ENCODE measurements at places on chromosomes 7 and 10.
A peak's percentile ranks its signal among the peaks of the same experiment; 100 is the strongest.

DNA sequence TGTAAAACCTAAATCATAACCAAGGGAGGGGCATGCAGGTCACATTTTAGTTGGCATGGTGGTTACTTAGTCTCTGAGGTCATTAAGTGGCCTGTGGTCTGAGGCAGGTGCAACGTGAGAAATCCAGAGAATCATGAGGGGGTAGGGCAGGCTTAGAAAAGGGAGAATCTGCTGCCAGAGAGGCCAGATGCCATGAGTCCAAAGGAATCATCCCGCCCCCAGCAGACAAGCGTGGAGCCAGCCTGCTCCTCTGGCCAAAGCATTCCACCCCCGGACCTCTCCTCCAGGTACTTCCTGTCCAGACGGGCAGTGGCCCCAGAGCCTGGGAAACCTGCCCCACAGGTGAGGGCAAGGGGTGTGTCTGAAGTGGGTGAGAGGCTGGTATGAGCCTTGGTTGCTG lies 196.4 kb upstream of the ZNF32 start:
- no peak for DNase-seq

GRCh38 chr10:98892523-98892922 lies 343.1 kb downstream of the HPSE2 start:
- no peak for DNase-seq

DNA sequence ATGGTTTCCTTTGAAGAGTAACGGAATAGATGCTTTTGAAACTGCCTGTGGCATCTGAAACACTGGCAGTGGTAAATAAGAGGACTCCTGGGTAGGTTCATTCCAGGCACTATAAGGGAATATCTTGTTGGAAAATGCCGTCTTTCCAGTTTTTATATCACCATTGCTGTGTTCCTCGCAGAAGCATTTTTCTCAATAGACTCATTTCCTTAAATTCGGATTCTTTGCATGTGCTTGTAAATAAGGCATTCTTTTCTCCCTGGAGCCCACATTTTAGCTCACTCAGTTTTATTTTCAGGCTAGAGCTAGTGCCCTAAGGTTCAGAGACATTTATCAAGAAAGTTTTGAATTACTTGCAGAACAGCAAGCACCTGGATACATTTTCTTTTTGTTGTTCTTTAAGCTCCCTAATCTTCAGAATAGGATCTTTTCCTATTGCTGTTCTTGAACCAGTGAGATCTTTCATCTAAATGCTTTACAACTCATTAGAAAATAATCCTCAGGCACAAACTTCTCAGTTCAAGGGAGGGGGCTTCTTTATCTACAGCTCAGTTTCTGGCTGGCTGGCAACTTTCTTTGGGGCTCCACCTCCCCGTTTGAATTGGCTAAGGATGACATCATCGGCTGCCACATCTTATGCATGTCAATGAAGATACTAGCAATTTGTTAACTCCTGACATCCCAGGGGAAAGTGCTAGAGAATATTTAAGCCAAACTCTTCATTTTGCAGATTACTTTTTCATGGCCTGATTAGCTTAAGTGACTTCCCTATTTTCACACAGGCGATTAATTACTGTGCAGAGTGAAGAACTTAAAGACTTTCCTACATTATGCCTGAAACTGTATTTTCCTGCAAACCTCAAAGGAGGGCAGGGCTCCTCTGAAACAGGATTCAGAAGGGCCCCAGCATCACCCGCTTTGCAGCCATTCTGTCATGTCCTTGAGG lies 133.7 kb upstream of the RSU1 start:
- DNase-seq = peak; percentile 56

- DNase-seq = no peak
Observed at GRCh38 chr7:158109364-158110033, 478.1 kb downstream of the PTPRN2 start.

GRCh38 chr7:95649546-95649945 lies 53.2 kb upstream of the PDK4 start:
- DNase-seq = no peak
